ENCODE measurements at places on chromosomes 1 and 21.

DNA sequence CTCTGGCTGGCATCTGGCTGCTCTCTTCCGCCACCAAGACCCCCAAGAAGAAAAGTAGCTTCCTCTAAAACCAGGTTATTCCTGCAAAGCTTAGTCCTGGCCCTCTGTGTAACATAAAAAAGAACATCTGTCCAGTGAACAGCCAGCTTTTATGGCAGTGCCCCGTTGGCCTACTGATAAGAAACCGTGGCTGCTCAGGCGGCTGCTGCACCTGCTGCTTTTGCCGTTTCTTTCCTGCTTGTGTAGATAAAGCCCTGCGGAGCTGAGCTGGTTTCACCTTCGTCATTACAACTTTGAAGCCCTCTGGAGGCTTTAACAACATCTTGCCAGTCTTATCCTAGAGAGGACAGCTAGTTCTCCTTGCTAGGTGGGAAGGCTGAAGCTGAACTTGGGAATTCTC is 20.5 kb downstream of the ELAPOR1 start:
- DNase-seq: peak; percentile 10

DNA sequence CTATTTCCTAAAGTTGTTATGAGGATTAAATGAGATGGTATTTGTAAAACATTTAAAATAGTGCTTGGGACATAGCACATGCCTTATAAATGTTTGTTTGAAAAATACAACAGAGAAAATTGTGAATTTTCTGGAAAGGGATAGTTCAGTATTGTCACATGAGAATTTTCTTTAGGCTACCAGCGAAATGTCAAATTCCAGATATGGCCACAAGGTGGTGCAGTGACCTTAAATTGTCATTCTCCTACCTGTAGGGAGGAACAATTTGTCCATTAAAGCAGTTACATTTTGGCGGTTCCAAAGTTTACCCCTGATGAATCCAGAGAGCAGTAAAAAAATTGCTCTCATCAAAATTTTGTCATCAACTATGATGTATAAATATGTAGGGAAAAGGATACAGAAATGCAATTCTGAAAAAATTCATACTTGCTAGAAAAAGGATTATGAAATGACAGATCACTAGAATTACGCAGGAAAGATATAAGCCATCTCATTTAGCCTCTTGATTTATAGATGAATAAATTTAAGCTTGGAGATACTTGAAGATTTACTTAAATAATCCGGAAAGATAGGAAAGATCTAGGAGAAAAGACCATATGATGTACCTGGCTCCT is 50.2 kb upstream of the TSHB start:
- peak; percentile 43 for DNase-seq

DNA sequence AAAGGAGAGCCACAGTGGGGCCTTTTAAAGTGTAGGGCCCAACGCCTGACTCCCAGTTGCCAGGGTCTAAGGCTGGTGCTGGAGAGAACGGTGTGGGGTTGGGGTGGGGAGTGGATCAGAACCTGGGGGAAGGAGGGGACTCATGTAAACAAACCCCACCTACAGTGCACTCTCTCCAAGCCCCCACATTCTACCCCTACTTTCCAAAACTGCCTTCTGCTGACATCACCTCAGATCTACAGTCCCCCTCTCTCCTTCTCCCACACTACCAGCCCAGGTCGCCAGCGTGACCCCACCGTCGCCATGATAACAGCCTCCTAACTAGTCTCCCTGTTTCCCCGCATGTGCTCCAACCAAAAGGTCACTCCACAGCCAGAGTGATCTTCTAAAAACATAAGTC is 26.6 kb downstream of the TNNT2 start:
- DNase-seq: no peak

- no peak for DNase-seq
These were observed 63.7 kb upstream of the COG2 start for GRCh38 chr1:230578616-230579015.

DNA sequence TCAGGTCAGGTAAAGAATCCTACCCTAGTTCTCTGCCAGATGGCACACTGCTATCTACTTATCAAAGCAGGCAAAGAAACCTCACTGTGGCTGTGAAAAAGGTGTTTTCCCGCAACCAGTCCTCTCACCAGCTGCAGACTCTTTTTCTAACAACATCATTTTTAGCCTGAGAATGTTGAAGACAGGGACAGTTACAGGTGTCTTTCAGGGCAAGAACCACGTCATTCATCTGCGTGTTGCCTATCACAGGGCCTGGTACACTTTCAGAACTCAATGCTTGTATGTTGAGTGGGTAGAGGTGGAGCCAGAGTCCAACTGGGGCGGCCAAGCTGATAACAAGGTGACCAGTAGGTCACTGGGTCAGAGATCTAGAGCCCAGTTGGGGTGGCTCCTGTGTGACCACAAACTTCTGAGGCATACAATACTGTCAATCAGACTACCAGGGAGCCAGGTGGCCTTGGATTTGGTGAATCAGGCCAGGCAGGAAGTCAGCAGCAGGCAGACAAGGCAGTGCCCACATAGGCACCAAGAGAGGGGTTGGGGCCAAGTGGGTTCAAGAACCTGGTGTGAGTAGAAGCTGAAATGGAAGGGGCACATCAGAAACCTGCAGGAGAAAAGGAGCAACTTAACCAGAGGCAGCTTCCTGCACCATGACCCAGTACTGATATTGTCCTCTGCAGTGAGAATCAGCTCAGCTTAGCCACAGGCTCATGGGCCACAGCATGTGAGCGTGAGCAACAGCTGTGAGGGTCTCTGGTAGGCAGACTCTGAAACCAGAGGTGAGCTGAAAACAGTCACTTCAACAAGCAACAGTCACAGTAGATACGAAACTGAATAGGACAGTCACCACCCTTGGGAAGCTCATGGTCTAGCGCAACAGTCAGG is 123.6 kb downstream of the DTL start:
- no peak for DNase-seq

- peak; percentile 47 for DNase-seq
These were observed 107.1 kb downstream of the SPSB1 start for GRCh38 chr1:9399510-9400424.

GRCh38 chr1:222970711-222971110 is 155.9 kb downstream of the DISP1 start:
- no peak for DNase-seq

GRCh38 chr1:92826792-92827191 is 5.0 kb upstream of the RPL5 start:
- DNase-seq: no peak

DNA sequence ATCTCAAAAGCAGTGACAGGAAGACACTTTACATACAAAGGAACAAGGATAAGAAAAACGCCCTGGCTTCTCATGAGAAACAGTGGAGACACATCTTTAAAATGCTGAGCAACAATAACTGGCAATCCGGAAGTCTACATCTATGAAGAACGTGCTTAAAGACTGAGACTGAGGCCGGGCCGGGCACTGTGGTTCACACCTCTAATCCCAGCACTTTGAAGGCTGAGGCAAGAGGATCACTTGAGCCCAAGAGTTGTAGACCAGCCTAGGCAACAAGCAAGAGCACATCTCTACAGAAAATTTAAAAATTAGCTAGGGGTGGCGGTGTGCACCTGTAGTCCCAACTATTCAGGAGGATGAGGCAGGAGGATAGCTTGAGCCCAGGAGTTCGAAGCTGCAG is 2.1 kb upstream of the KRTAP12-1 start:
- DNase-seq: no peak

DNA sequence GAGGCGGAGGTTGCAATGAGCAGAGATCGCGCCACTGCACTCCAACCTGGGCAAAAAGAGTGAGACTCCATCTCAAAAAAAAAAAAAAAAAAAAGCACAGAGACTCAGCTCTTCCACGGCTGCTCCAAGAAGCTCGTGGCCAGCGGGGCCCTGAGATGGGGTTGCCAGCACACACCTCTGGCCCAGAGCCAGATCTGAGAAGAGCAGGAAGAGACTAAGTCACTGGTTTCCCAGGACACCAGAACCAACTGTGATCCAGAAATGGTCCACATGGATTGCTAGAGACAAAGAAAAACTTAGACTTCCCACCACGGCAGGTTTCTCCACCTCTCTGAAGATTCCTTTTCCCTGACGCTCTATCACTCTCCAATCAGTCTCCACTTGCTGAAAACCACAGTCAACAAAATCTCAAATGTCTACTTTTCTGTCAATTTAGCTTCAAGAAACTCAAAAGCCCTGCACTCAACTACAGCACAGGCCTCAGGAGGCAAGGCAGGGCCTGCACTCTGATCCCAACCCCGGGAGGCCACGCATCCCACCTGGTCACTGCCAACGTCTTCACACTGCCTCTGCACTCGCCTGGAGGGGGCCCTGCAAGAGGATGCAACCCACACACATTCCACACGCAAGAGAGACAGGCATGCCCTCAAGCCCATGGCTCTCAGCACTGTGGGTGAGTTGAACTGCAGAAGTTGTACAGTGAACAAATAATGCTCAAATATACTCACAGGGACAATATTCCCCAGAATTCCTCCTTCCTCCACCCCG is 79.0 kb downstream of the NPHP4 start:
- no peak for DNase-seq

DNA sequence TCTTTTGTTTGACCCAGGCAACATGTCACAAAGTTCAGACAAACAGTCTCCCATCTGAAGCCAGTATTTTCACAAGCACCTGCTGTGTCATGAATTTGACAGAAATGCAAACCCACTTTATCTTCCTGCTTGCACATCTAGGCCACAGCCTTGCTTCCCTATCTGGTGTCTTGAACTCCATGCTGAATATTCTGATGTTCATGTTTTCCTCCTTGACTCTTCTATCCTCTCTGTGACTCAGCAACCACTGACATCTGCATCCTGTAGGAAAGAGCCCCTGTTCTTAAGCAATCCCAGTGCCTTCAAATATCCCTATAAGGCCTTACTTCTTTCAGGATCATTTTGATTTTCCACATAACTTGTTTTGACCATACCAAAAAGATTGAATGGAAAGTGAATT is 6.5 kb downstream of the CD55 start:
- no peak for DNase-seq

DNA sequence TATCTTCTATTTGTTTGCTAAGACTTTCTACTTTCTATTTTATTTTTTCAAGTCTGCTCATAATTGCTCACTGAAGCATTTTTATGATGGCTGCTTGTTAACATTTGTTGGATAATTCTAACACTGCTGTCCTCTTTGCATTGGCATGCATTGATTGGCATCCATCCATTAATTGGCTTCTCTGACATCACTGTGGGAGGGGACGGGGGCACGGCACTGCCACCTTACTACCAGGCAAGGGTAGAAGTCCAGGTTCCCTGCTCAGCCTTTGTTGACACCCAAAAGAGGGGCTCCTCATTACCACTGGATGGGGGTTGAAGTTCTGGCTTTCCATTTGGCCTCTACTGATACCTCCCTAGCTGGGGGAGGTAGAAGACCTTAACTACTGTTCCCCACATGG is 11.5 kb upstream of the ABCG1 start:
- no peak for DNase-seq

DNA sequence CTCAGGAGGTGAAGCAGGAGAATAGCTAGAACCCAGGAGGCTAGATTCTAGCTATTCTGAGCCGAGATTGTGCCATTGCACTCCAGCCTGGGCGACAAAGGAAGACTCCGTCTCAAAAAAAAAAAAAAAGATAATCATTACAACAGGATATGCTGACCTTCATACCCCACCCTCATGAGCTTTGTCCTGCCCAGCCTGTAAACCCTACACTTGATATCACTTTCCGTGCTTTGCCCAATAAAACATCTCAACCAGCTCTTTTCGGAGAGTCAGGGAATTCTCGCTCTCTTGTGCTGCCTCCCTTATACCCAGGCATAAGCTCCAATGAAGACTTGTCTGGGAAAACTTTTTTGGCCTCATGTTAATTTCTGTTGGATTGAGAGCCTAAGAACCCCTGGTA is 1.5 kb upstream of the TRNAU1AP start:
- DNase-seq: no peak

Measured in NCI-H524 (cell line).